Memory B cell (primary cell): ENCODE measurements at places on chromosomes 1 and 21.

DNA sequence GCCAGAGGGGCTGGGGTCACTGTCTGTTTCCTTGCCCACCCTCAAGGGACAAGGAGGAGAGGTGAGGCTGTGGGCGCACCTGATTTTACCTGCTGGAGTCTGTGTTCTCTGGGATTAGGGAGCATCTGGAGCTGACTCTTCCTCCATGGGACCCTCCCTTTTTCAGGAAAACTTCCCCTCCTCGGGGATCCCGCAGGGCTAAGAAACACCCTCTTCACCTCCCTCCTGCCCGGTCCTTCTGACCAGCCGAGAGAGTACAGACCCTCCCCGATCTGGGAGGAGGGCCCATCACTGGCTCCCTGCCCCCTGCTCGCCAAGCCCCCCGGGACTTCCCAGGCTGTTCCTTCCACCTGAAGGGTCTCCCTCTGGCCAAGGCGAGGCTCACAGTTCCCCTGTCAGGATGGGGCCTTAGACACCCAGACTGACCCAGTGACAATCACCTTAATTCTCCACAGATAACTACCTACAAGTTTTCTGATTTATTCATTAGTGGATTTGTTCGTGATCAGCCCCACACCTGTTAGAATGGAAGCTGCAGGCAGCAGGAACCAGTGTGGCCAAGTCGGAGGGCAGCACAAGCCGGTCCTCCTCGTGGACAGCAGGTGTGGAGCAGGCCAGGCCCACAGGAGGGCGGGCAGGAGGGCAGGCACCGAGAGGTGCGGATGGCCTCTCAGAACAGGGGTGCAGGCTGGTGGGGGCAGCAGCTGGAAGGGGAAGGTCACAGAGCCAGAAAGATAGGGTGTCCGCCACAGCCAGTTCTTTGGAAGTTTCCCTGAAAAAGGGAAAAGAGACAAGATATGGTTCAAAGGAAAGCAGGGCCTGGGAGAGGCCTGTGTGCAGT lies 15.9 kb upstream of the SAMD11 start:
- no peak for DNase-seq

DNA sequence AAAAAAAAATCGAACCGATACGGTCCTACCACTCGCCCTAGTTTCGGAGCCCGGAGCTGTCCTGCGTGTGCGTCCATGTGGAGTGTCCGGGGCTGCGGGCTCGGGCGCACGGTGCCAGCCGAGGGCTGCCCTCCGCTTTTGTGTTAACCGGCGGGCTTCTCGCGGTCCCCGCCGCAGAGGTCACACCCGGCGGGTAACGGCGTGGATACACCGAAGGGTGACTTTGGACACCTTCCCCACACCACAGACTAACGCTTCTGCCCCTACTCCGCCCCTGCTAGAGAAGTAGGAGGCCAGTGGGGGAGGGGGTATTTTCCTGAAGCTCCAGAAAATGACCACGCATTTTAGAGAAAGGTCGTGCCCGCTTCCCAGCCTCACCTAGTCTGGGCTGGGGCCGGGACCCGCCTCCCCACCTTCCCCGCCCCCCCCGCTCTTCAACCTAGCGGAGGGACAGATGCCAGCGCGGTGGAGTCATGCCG lies 609 bp upstream of the ATF3 start:
- DNase-seq = peak; percentile 43

DNA sequence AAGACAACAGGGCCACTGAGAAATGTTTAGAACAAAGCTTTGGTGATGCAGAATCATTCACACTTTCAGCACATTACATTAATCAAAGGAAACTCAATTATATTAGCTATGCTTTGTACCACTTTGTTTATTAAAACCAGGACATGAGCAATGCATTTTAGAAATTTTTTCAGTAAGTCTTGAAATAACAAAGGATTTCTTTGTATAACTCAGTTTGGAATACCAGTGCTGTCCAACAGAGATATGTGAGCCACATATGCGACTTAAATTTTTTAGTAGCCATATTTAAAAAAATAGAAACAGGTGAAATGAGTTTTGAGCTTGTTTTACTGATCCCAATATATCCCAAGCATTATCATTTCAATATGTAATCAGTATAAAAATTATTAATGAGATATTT lies 18.8 kb upstream of the F3 start:
- no peak for DNase-seq

GRCh38 chr1:49364676-49365075 lies 588.0 kb upstream of the BEND5 start:
- DNase-seq = no peak

DNA sequence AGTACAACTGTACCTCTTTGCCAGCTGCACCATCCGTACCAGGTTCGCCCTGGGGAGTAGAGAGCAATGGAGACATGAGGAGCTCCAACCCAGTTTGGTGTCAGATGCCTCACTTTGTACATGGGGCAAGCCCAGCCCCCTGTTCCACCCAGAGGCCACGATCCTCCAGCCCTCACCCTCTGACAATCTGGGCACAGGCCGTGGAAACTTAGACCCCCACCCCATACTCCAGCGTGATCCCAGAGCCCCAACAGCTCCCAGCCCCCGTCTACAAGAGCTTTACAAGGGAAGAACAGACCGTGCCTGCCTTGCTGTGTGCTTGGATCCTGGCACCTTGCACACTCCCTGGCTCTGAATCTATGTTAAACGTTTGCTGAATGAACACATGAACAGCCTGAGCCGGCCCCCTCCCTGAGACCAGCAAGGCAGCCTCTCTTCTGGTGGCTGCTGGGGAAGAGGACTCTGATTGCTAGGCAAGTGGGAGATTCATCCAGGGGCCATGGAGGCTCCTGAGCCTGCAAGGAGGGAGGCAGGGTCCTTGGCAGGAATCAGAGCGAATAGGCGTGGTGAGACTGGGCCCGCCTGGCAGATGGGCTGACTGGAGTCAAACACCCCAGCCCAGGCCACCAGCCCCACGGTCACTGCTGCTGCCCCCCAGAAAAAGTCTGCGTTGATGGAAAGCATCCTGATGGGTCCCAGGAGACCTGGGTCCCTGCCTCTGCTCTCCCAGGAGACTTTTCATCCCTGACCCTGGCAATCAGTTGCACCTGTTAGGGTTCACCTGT lies 12.5 kb upstream of the PEF1 start:
- DNase-seq = no peak

DNA sequence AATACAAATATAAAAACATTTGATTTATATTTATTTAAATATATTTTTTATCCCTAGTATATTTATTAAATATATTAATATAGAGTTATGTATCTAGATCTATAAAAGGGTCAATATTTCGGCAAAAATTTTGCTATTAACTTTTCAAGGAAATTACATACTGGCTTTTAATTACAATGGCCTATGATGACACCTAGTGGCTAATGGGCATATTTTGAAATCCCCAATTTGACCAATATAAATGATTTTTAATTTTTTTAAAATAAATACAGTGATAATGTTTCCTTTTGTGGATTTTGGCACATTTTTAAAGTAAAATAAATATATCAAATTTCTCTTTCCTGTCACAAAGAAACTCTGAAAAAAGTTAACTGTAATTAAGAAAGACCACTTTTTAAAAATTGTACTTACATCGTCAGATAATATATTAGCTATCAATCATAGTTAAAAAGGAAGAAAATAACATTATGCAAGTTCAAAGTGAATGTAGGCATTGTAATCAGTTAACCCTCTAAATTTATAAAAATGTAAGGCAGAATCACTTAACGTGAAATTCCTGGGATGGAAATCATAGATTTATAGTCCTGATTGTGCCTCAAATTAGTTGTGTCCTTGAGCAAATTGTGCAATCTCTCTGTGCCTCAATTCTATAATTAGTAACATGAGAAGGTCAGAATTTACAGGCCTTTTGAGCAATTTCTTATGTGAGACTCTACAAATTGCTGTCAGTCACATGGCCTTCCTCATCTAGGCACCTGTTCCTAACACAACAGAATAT lies 25.6 kb upstream of the RGS13 start:
- no peak for DNase-seq

DNA sequence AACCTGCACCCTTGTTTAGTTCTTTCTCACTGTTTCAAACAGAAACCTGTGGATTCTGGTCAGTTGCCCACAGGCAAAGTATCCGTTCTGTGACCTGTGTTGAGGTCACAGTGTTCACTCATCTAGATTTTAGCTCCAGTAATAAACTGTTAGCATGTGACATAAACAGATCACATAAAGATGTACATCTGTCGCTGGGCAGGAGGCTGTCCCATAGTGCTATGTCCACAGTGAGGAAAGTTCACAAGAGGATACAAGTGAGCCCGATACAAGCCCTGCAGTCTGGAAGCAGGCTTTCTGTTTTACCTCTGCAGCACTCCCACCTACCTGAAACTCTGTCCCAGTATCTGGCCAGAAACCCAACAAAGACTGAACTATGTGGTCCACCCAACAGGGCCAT lies 28.4 kb downstream of the LMX1A start:
- no peak for DNase-seq

DNA sequence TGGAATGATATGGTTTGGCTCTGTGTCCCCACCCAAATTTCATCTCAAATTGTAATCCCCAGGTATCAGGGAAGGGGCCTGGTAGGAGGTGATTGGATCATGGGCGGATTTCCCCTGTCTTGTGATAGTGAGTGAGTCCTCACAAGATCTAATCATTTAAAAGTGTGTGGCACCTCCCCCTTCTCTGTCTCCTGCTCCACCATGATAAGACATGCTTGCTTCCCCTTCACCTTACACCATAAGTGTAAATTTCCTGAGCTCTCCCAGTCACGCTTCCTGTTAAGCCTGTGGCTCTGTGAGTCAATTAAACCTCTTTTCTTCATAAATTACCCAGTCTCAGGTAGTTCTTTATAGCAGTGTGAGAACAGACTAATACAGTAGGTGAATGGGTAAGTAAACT lies 109.3 kb downstream of the DMRTB1 start:
- no peak for DNase-seq

DNA sequence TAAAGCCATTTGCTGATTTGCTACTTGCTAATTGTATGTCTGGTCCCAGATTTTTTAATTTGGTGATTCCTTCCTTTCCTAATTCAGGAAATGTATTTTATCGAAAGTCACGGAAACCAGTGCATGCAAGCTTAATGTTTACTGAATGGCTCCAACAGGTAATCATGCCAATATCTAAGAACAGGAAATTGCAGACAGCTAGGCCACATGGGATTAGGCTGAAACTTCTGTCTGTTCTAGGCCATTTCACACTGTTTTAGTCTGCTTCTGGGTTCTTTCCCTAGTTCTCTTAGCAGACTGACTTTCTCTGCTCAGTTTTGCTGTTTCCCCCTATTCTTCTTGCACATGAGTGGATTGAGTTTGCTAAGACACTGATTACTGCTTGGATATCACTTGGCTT lies 111.4 kb downstream of the NTNG1 start:
- DNase-seq = no peak

- DNase-seq = no peak
Measured at GRCh38 chr1:79976287-79976686, 969.8 kb upstream of the ADGRL4 start.

GRCh38 chr1:99119188-99119587 lies 114.5 kb upstream of the PLPPR5 start:
- DNase-seq = no peak

- no peak for DNase-seq
Measured at GRCh38 chr1:170356585-170356984, 175.4 kb upstream of the GORAB start.

DNA sequence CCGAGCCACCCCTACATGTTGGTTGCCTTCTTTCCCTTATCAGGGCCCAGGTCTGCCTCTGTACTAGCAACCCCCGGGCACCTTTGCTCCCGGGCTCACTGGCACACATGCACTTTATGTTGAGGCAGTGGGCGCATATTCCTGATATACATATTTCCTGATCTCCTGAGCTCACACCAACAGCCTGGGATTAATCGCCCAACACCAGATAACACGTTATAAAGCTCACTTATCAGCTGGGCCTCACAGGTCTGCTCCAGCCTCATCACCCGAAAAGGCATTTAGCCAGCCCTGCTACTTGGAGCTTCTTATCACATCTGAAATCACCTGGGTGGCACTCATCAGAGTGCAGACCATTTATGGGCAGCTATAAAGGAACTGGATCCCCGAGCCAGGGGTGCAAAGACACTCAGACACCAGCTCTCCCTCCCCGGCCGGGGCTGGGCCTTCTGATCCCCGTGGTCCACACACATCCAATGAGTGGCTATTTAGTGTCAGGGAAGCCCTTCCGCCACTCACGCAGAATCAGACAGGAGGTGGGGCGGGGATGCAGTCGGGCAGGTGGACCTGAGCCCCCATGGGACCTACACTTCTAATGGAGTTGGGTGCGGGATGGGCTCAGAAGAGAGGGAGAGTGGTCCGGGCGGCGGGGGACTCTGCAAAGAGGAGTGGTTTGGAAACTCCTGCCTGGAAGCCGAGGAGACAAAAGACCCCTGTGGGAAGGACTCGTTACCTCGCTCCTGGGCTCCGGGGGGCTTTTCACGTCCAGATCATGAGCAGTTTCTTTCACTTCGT lies 21.6 kb downstream of the RIPK4 start:
- DNase-seq = no peak

DNA sequence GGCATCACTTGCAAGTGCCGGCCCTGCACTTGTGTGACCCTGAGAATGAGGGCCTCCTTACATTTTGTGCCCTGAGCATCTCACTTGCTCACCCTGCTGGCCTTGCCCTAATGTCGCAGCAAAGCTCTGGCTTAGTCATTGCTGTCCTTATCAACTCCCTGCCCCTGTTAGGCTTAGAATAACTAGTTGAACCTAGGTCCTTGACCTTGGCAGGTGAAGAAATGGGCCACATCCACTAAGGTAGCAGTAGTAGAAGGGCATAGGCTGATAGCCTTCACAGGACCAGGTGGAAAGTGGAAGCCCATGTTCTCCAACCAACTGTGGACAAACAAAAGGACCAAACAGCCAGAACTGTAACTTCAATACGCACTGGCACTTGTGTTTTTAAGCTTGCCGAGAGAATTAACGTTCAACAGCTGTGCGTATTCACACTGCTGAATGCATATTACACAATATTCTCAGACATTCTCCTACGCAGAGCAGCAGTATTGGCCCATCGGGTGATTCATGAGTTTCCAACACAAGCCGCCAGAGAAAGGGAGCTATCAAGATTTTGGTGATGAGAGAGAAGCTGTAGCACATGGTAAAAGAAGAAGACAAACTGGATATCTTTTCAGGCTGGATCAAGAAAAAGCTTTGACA lies 27.7 kb upstream of the PTGFRN start:
- DNase-seq = no peak

GRCh38 chr1:100036718-100037655 lies 67.2 kb downstream of the SLC35A3 start:
- DNase-seq = no peak

GRCh38 chr1:54814126-54814498 lies 13.0 kb upstream of the TTC22 start:
- DNase-seq = no peak

DNA sequence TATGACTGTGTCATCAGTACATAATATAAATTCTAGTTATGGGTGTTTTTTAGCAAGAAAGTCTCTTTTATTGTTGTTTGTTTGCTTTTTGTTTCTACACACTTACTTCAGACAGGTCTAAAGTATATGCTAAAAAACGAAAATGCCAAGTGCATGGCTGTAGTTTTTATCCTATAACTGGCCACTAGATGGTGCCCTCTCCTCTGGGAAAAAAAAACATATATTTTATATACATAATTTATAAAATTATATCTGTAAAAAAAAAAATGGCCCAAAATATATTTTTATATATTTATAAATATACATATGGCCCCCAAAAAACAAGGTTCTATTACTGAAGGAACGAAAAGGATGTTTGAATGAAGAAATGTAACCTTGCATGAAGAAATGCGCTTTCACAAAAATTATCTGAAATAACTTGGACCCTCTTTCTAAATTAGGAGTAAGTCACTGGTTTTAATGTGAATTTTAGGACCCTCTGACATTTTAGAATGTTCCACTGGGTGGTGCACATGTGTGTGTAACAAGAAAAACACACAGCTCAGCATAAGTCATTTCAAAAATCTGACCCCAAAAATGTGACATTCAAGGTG lies 93.5 kb downstream of the TTLL7 start:
- DNase-seq = peak; percentile 16
